ENCODE measurements at places on chromosomes 13 and 19.

DNA sequence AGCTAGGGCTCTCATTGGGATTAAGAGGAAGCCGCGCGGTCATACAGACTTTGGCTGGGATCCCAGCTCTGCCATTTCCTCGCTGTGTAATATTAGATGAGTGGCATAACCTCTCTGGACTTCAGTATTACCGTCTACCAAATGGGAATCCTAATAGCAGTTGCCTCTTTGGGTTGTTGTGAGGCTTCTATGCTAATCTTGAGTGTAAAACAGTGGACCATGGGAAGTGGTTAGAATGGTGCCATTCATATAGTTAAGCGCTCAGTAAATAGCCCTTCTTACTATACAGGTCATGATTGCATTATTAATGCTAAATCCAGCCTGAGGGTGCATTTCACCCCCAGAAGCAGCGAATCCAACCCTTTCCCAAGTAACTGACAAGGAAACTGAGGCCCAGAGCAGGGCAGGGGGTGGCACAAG lies 566 bp upstream of the OPA3 start:
- DNase-seq, result no peak

- no peak for DNase-seq
Measured at GRCh38 chr13:46559272-46559805, 6.4 kb downstream of the LRCH1 start.

GRCh38 chr13:66887088-66887487 lies 343.0 kb downstream of the PCDH9 start:
- no peak for DNase-seq

GRCh38 chr13:97267418-97268059 lies 45.4 kb downstream of the MBNL2 start:
- no peak for DNase-seq

DNA sequence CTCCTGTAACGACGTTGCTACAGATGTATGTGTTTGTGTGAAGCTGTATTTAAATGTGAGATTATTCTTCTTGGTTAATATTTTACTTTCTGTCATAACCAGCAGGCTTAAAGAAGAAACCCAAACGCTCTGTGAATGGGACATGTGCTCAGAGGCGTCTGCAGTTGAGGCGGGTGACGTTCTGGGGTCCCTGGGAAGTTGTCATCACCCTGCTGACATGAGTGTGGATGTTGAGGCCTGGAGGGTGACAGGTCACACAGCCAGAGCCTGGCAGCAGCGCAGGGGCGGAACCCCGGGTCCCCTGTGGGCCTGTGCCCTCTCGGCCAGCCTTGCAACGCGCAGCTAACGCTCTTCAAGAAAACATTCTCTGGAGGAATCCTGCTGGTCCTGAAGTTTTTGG lies 16.6 kb downstream of the RASA3 start:
- DNase-seq, result no peak

DNA sequence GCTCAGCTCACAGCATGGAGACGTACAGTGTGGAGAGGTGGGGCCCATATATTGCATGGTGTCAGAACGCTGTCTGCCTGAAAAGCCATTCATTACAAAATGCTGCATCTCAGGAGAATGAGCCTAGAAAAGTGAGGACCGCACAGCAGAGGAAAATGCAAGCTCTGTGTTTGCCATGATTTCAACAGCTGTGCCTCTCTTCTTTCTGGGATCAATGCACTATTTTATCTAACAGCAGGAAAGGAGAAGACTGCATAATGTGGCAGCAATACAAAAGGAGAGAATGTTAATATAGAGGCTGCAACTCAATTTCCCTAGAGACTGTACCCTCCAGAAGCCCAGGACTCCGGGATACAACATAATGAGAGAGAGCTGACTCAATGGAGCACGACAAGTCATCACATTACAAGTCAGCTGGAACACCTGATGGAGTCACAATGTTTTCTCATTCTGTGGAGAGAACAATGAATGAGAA lies 368.0 kb downstream of the FGF14 start:
- DNase-seq, result no peak

DNA sequence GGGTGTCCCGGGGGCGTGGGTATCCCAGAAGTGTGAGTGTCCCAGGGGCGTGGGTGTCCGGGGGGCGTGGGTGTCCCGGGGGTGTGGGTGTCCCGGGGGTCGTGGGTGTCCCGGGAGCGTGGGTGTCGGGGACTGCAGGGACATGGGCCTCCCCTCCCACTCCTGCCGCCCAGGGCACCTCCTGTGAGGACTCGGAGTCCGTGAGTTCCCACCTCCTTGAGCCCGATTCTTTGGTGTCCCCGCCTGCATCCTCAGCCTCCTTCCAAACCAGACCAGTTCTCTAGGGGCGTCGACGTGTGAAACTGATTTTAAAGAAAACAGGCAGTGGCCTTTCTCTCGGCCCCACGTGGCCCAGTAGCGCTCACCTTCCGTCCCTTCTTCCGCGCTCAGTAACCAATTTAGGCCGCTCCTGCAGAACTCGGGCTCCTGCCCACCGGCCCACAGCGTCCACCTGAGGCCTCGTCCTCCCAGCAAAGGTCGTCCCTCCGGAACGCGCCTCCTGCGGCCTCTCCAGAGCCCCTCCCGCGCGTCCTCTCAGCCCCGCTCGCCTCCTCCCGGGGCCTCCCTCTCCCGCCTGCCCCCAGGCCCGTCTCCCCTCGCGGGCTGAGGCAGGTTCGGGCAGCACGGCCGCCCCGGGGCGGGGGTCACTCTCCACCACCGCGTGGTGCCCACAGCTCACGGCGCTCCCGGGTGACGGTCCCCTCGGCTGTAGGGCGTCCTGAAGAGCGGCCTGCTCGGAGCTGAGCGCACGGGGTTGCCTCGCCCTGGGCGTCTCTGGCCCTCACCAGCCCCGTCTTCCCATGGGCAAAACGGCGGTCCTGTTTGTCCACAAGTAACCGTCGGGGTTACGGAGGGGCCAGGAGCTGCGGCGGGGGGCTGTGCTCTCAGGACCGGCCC lies 3.8 kb downstream of the F7 start:
- no peak for DNase-seq

- no peak for DNase-seq
Measured at GRCh38 chr19:33885236-33885635, 88.6 kb downstream of the KCTD15 start.

GRCh38 chr13:45185286-45185685 lies 15.6 kb downstream of the KCTD4 start:
- no peak for DNase-seq

- no peak for DNase-seq
Measured at GRCh38 chr13:76848596-76848995, 37.6 kb downstream of the KCTD12 start.

- DNase-seq, result no peak
Measured at GRCh38 chr19:33055718-33056117, 9.0 kb downstream of the RHPN2 start.

DNA sequence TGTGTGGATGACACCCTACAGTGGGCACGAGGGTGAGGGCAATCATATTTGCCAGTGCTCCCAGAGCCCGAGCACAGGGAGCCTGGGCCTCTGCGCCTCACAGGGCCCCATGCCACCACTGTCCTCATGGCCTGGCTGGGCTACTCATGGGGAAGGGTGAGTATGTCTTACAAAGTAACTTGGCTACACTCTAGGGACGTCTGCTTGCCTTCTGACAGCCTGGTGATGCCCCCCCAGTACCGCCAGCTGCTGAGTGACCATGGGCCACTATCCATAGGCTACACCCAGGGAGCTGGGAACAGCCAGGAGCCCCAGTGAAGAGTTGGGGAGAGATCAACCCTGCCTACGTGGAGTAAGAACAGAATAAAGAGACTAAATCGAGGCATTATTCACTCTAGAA lies 78.8 kb downstream of the SERP2 start:
- no peak for DNase-seq

GRCh38 chr13:67619351-67619994 lies 389.3 kb upstream of the PCDH9 start:
- DNase-seq, result no peak

- DNase-seq, result no peak
Measured at GRCh38 chr19:4816202-4816949, 15.1 kb downstream of the TICAM1 start.
